ENCODE measurements at places on chromosomes 1 and 21. TPM values are rescaled to one million over a fixed set of nuclear protein-coding genes. Genes with fewer than 3 reads are reported as not detected.
A peak's percentile ranks its signal among the peaks of the same experiment; 100 is the strongest.

GRCh38 chr1:41895552-41895951, 23.2 kb downstream of the HIVEP3 start:
- no peak for DNase-seq

- no peak for DNase-seq
Observed at GRCh38 chr1:200162877-200163276, 135.4 kb downstream of the NR5A2 start.

GRCh38 chr1:50368179-50369007, 54.9 kb downstream of the DMRTA2 start:
- DNase-seq, result peak; percentile 36

- no peak for DNase-seq
Observed at GRCh38 chr1:162036163-162036562, 12.5 kb upstream of the OLFML2B start.

GRCh38 chr1:54623216-54624007, at the start of gene FAM151A:
Gene FAM151A (minus strand): TSS chr1:54623525. CDS start chr1:54623395, 130 bp downstream.
- DNase-seq, result no peak

GRCh38 chr1:228122921-228123441, 13.9 kb upstream of the MRPL55 start:
- DNase-seq, result no peak

DNA sequence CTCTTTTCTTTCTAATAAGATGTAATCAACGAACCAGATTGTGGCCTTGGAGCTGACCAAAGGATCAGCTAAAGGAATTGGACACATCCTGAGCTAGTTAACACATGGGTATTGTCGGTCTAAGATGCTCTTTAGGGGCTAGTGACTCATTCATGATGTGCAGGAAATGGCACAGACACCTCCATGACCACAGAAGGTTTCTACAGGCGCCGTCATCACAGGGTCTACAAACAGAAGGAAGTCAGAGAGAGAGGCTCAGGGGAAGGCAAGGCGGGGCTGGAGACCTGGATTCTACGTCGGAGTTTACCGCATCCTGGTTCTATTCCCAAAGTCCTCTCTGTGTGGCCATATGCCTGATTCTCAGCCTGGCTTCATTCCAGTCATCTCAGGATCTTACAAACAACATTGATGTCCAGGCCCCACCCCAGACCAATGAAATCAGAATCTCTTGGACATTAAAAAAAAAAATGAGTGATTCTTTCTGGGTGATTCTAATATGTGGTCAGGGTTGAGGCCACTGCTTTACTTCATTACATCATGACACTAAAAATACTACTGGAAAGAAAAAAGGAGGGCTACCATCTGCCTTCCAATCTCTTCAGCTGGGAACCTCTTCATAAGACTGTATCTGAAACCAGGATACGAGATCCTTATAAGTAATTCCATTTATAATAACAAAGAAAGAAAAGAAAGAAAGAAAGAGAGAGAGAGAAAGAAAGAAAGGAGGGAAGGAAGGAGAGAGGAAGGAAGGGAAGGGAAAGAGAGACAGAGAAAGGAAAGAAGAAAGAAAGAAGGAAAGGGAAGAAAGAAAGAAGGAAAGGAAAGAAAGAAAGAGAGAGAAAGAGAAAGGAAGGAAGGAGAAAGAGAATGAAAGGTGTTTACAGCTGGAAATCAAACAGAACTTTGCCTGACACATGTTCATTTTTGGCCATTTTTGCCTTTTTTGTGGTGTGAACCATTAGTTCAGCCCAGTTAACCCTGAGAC, 11.6 kb upstream of the KCNJ15 start:
- DNase-seq, result peak; percentile 87

DNA sequence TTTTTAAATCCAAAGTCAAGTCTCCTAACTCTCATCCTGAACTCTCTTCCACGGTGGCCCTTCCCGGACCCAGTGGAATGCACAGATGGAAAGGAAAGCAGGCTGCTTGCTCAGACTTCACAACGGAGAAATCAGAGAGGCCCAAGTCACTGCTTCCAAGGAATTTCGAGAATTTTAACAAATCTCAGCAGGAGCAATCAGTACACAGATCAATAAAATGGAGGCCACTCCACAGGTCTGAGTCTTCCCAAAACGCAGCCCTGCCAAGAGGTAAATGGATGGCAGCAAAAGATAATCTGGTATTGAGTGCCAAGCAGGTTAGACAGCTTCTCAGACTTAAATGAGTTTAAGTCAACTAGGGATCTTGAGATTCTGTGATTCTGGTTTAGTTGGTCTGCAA, 81.1 kb upstream of the TIAM1 start:
- DNase-seq, result no peak

GRCh38 chr1:206581571-206581981, 30.7 kb downstream of the EIF2D start:
- no peak for DNase-seq

The RPTN gene
- 1.9 TPM for total RNA-seq

DNA sequence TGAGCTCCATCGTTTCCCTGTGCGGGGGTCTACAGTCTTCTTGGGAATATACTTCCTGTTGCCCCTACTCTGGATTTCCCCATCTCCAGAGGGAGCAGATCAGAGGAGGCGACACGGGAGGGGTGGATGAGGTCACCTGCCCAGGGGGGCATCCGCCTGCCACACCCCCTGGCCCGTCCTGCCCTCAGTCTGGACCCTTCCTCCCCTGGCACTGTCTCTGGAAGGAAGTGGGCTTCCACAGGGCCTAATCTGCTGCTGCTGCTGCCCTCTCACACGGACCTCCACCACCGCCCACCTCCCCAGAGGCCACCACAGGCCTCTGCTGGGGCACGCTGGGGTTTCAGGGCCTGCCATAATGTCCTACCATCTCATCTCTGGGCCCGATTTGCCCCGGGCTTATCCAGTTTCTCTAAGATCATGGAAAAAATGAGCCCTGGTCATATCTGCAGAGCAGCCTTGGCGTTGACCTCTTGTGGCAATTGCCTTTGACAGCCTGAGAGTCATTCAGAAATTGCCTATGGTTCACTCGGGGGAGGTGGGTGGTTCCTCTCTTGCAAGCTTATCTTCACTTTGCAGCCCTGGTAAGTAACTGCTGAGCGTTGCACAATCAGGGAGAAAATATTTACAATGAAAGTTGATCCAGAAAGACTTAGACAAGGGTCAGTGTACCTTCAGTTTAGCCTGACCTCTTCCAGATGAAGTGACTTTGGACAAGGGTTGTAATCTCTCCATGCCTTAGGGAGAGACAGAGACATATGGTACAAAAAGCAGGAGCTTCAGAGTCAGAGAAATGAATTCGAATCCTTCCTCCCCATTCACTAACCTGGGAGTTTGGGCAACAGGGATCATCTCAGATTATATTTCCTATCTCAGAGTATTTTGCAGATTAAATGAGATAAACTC, 252.4 kb downstream of the TOMM20 start:
- DNase-seq, result no peak

The TIE1 gene
- 0.11 TPM for total RNA-seq

DNA sequence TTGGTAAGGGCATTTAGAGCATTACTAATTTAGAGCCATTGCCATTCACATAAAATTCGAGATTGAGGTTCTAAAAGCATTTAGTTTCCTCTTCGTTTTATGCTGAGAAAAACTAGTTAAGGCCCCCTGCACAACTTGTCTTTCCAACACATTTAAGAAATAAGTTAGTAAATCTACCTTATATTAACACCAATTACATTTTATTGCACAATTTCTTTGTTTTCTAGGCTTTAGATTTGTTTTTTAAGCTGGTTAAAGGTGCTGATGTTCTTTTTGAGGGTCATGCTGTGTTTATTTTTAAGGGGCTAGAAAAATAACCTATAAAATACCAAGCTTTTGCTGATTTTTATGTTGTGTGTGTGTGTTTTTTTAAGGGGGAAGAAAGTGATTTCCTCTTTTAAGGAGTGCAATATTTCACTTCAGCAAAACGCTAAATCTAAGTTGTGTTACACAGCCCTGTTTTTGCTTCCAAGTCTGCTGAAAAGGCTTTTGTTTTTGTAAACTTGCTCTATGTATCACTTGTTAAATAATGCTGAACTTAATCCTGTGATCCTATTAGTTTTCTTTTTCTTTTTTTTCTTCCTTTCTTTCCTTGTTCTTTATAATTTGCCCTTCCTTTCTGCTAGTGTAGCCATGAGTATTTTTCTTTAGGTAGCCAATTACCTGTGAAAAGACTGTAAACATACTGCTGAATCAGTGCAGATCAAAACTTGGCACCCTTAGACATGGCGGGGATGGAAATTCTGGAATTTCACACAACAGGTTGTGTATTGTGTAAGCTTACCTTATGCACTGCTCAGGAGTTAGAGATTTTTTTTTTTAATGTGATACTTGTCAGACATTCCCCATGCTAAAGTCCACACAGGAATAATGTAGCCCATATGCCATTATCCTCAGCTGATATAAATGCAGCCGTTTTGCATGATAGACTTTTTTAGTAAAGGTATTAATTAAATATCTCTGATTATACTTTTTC, 1.5 kb downstream of the CEPT1 start:
- DNase-seq, result no peak

DNA sequence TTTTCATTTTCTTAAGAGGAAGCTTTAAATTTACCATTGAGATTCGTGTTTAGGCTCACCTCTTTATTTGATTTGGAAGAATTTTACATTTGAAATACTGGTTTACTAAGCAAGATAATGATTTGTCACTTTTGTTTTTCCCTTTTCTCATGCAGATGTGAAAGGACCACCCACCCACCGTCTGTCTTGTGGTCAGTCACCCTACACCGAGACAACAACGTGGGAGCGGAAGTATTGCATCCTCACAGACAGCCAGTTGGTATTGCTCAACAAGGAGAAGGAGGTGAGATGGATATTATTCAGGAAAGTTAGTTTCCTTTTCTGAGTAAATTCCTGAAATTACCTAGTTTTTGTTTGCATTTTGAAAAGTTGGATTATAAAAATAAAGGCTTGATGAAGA, 189.5 kb downstream of the RASAL2 start:
- peak; percentile 28 for DNase-seq

The OR6N1 gene
- not detected for total RNA-seq

- DNase-seq, result no peak
Observed at GRCh38 chr1:207418351-207418750, 35.8 kb upstream of the CR2 start.

The TRIM62 gene
- 16.8 TPM for total RNA-seq

- DNase-seq, result peak; percentile 53
Observed at GRCh38 chr1:235946571-235946981, 79.9 kb upstream of the LYST start.

DNA sequence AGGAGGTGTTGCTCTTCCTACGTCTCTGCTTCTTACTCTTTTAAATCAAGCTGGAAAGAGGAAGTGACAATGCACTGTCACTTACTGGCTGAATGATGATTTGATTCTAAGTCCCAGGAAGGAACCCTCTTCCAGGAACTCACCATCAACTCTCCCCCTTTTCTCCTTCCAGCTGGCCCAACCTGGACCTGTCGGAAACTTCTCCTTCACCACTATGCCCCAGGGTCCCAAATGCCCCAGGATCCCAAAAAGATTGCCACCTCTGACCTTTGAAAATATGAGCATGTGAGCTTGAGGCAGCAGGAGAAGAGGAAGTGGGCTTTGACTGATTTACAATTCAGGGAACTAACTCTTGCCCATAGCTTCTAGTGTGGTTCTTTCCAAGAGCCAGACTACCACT, 5.3 kb upstream of the ADAMTS5 start:
- DNase-seq, result no peak

DNA sequence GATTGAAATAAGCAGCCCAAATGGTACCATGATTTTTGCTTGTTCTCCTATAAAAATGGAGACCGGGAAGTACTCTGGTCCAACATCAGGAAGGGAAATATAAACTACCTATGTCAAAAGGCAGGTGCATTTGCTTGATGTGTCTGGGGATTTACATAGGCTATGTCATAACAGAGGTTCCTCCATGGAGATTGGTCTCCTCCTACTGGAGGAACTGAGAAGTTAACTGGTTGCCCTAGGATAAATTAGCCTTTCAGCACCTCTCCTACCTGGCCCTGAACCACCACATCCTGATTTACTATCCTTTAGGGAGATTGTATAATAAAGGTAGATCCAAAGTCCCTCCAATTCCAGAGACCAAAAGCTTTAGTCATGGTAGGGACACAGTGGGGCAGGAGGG, 1109.3 kb upstream of the B3GALT2 start:
- peak; percentile 38 for DNase-seq

GRCh38 chr1:64186898-64187280, 16.5 kb upstream of the UBE2U start:
- no peak for DNase-seq

DNA sequence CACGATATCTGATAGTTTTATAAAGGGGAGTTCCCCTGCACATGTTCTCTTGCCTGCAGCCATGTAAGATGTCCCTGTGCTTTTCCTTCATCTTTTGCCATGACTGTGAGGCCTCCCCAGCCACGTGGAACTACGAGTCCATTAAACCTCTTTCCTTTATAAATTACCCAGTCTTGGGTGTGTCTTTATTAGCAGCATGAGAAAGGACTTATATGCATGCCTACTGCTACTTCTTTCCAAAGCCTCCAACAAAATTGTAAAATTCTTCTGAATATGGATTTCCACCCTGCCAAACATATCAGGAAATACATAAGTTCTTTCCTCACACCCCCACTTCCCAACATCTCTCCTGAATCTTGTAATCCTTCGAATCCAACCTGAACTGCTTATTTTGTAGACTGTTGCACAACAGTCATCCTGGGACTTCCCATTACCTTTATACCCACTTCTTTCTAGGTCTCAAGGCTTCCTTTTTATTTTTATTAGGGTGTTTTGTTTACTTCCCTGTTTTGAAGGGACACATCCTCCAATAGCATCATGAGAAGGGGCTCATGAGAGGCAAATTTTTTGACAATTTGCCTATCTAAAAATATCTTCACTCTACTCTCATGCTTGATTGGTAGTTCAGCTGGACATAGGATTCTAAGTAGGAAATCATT, 67.5 kb upstream of the MUTYH start:
- DNase-seq, result no peak

The KCNK2 gene
- 8.7 TPM for total RNA-seq

The CLCC1 gene
- total RNA-seq, result 15.7 TPM

- DNase-seq, result no peak
Observed at GRCh38 chr1:114536043-114536442, 25.0 kb upstream of the TRIM33 start.

The DEPDC1 gene
- total RNA-seq, result 1.6 TPM

The SLC9C2 gene
- total RNA-seq, result not detected

The IL20 gene
- total RNA-seq, result not detected

The KIAA0040 gene
- not detected for total RNA-seq

DNA sequence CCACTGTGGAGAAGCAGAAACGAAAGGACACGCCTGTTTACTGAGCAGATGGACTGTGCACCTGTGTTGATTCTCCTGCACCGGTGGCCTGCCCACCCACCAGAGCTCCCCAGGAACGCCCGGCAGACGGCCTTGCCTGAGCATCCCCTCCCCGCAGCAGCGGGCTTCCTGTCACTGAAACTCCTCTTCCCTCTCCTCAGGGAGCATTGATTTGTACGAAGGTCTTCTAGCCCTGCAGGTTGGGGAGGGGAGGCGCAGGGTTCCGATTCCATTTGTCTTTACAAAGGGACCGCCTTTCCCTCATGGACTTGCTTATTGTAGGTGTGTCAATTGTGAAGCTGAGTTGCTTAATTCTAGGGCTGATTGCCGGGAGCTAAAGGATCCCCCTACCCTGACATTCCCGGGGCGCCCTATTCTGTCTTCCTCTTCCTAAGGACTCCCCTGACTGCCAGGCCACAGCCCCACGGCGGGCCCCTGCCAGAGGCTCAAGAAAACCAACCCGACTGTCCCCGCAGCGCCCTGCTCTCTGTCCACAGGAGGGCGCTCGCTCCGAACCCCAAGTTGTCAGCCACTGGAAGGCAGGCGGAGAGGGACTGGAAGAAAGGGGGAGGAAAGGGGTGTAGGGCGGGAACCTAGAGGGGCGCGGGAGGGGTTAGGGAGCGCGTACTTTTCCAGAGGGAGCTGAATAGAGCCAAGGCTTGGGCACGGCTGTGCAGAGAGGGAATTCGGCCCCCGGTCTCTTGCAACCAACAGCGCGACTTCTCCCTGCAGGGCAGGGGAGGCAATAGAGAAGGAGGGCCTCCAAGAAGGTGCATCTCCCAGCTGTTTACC, 2.8 kb downstream of the S100A6 start:
- peak; percentile 95 for DNase-seq

Data from myocyte (in vitro differentiated cells).